Stimulated activated CD4-positive, alpha-beta T cell treated with anti-CD3 and anti-CD28 coated beads, TNF-alpha, amount 100 ng/mL, for 48 hours (primary cell): ENCODE measurements at places on chromosomes 3 and 15.

DNA sequence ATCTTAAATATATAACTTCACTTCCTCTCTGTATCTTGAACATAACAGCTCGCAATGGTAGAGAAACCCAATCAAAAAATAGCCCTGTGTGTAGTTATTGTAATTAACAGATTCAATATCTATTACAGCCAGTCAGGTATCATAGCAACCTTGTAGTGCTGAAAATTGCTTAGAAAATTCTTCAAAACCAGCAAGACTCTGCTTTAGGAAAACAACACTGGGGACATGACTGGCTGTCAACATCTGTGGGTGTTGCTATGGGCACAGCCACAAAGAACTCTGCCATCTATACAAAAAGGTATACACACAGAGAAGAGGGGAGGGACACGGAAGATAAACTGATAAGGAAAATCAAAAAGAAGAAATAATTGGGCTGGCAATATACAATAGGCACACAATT lies 101.2 kb downstream of the WDR72 start:
- DNase-seq: no peak

DNA sequence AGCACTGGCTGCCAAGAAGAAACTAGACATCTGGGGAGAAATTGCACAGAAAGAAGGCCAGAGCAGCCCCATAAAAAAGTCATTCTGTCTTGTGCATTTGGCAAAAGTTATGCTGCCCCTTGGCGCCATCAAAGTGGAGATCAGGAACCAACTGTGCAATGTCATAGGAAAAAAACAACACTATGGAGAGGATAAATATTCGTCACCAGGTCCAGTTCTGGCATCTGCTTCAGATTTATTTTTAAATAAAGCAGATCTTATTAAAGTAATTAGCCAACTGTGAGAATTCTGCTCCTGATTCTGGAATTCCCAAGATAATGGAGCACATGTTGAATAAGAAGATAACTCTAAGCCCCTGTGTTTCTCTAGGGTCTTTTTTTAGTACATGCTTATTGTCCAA lies 500.0 kb upstream of the IL12A start:
- DNase-seq: no peak

DNA sequence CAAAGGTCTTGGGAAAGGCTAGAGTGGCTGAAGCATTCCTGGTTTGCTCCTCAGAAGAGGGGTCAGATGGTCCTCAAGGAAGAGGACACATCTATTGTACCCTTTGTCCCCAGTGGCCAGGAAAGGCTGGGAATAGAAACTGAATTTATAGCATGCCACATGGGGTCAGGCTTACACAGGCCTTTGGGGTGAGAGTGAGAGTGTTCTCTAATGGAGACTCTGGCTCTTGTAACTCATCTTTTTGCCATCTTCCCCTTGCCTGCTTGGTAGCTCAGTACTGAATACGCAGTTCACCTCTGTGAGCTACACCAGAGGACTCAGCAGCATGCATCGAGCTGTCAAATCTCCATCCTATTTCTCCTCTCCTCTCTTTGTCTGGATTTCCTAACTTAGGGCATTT lies 87.5 kb downstream of the ATP2B2 start:
- DNase-seq: no peak

DNA sequence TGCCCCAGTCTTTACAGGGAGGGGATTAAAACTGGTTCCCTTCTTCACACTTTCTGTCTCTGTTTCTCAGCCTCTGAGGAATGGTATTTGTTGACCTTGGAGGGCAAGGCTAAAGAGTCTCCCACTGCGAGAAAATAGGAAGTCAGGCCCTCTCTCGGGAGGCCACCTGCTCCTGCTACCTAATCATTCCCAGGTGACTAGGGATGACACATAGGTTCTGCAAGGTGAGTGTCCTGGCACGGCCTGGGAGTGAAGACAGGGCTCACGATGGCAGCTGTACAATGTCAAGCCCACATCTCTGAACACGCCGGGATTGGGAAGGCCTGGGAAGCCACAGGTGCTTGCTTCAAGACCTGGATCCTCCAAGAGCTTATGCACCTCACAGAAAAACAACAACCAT lies 314.2 kb downstream of the NTRK3 start:
- DNase-seq: no peak

DNA sequence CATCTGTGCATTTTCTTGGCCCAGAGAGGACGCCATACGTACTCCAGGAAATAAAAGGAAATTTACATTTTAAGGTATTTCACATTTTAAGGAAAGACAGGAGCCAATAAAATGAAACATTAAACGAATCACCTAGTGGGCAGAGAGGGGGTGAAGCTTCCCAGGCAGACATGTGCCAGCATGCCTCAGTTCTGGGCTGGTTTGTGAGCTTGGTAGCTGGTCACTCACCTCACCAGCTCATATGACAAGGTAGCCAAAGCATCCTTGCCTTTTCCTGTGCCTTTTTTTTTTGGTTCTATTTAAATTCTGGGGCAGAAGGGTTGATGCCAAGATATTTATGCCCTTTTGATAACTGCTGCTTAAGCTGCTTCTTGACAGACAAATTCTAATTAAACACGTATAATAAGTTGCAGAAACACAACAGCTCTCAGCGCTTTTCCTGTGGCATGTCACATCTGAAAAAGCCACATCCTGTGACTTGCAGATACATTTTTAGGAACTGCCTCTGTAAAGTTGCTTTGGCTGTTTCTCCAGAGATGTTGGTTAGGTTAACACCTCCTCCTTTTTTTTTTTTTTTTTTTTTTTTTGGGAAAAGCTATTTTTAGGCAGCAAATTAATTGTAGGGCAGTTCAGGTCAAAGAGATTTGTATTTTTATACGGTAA lies 218.6 kb downstream of the PDCD6IP start:
- DNase-seq: no peak

- no peak for DNase-seq
Measured at GRCh38 chr3:119967353-119968006, 126.8 kb downstream of the GSK3B start.

DNA sequence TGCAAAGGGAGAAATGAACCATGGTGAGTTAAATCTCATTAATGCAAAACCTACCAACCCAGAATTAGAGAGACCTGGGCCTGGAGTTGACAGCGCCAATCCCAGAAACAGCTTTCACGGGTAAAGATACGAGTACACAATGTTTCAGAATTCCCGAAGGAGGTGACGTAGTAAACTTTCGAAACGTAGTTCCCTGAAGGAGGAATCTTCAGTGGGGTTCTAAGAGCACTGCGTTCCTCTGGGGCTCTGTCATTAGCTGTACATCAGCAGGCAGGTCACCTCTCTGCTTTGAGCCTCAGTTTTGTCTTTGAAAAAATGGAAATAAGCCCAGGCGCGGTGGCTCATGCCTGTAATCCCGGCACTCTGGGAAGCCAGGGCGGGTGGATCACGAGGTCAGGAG lies 152.3 kb downstream of the XXYLT1 start:
- no peak for DNase-seq

GRCh38 chr15:73684581-73685455 lies 635 bp downstream of the CD276 start:
- DNase-seq: no peak

- no peak for DNase-seq
Measured at GRCh38 chr3:8488411-8488810, 13.2 kb upstream of the LMCD1 start.

- no peak for DNase-seq
Measured at GRCh38 chr15:40091861-40092255, 16.8 kb downstream of the BMF start.

DNA sequence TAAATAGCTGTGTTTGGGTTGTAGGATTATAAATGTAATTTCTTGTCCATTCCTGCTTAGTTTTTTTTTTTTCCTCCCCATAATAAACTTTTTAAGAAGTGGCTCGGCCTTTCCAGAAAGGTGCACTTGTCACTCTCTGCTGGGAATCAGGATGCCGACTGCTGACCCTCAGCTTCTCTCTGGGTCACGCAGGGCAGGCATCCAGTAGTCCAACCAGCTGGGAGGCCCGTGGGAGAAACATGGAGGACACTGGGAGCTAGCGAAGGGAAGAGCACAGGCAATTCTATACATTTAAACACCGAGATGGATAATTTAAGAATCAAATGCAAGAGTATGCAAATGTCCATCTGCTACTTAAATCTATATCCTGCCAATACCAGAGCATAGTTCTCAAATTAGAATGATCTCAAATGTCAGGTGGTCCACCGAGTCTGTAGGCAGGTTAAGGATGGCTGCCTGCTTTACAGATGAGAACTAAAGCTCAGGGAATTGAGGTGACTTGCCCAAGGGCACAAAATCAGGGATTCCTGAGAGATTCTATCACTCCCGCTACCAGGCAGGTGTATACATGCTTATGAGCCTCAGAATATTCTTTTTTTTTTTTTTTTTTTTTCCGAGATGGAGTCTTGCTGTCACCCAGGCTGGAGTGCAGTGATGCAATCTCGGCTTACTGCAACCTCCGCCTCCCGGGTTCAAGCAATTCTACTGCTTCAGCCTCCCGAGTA lies 64.5 kb downstream of the DAPK2 start:
- DNase-seq: no peak

DNA sequence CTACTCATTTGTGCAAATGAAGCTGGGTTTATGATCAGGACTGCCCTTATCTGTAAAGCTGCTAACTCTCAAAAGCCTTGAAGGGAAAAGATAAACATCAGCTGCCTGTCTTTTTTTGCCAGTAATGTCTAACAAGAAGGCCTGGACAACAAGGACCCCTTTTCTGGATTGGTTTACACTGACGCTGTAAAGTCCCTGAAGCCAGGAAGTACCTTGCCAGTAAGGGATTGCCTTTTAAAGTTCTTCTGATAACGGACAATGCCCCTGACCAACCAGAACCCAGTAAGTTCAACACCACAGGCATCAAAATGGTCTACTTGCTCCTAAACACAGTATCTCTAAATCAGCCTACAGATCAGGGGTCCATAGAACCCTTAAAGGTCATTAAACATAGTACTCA lies 178.0 kb downstream of the PCCB start:
- no peak for DNase-seq

GRCh38 chr15:67300266-67301025 lies 45.9 kb downstream of the IQCH start:
- DNase-seq: no peak

GRCh38 chr3:111910806-111911205 lies 51.7 kb downstream of the PHLDB2 start:
- no peak for DNase-seq

DNA sequence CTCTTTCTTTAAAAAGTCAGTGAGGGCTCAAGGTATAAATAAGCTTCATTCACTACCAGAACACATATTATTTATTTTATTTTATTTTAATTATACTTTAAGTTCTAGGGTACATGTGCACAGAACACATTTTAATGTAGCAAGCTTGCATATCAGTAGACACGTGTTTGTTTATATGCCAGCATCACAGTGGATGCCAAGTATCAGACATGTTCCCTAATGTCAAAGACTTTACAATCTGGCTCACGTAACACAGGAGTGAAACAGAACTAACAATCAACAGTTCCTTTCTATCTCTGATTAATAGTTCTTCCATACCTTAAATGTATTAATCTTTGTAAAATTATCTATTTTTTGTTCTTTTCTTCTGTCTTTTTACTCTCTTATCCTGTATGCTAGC lies 23.3 kb upstream of the ENTPD3 start:
- no peak for DNase-seq

GRCh38 chr3:172038798-172039435 lies 461 bp upstream of the FNDC3B start:
- no peak for DNase-seq

DNA sequence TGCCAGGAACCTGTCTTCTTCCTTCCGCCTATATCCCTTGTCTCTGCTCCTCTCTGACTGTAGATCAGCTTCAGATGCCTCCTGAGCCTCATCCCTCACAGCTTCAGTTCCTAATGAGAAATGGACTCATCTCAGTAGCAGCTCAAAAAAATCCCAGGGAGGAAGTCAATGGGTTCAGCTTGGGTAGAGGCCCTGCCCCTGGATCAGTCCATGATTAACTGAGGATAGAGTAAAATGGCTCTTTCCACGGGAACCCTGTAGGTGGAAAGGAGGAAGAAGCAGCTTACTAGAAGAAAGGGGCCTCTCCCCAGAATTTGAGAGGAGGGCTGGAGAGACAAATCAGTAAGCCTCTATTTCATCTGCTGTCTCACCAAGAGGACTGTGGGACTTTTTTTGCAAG lies 26.9 kb upstream of the HCN4 start:
- no peak for DNase-seq

DNA sequence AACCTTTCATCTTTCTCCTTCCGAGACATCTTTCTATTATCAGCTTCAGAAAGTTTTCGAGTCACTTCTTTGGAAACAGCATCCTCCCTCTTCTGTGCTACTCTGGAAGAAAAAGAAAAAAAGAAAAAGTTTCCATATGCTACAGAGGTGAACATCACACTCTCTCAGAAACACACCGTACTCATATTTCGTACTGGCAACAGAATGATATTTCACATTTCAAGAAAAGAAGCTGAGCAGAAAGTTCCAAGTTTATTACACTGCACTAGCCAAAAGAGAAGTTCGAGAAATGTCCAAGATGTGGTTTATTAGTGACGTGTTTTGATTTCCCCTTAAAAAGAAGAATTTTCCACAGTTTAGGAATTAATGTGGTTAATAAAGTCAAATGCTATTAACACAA lies 6.0 kb downstream of the SSR3 start:
- DNase-seq: no peak

DNA sequence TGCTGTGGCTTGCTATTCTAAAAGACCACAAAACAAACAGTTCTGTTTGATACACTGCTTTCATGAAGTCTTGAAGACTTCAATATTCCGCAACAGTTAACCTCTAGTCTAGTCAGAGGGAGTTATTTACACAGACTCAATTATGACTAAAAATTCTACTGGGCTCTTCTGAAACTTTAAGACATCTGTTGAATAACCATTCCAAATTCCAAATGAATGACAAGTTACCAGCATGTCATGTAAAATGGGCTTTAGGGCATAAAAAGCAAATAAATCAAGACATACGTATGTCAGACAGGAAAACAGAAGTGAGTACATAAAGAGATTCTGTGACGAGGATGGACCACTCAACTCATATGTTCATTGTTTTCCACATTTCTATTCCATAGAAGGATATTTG lies 93.9 kb downstream of the PLOD2 start:
- no peak for DNase-seq

- DNase-seq: no peak
Measured at GRCh38 chr3:66386011-66386924, 114.6 kb downstream of the LRIG1 start.

DNA sequence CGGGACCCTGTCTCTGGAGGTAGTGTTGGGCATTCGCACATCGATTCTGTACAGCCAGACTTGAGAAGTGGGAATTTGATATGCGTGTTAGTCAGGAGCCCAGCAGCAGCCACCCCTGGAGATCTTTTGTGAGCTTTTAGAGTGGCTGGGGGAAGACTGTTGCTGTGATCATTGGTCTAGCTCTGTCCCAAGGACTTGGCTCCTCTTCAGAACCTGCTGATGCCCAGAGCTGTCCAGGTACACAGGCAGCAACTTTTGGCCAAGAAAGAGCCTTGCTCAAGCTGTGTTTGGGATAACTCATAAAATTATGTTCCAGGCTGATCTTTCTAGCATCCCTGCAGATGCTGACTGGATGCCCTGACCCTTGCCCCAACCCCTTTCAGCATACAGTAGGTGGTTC lies 29.3 kb downstream of the LIMD1 start:
- DNase-seq: no peak
